Subcutaneous preadipocyte (primary cell): ENCODE measurements at places on chromosomes 2 and 18. TPM values are rescaled to one million over a fixed set of nuclear protein-coding genes. Genes with fewer than 3 reads are reported as not detected.

Gene MERTK
- 0.37 and 0.39 TPM in 2 replicates for total RNA-seq

Gene LBX2
- 3.3 and 3.9 TPM in 2 replicates for total RNA-seq

Gene PCARE
- total RNA-seq: not detected in 2 replicates

Gene RUFY4
- not detected in 2 replicates for total RNA-seq

Gene TMEM17
- 1.1 and 1.2 TPM in 2 replicates for total RNA-seq

Gene BBS5
- 5.1 and 5.3 TPM in 2 replicates for total RNA-seq

Gene CNTNAP5
- total RNA-seq: not detected in 2 replicates

Gene IL36G
- total RNA-seq: not detected in 2 replicates

Gene GALR1
- under 0.01 TPM in 1 of 2 replicates, not detected in the other for total RNA-seq

Gene TBC1D8
- 73.9 and 106 TPM in 2 replicates for total RNA-seq

Gene SH3RF3
- 7.3 and 14.9 TPM in 2 replicates for total RNA-seq

Gene SLC5A7
- total RNA-seq: not detected in 2 replicates

Gene GPR35
- under 0.01 and 0.20 TPM in 2 replicates for total RNA-seq

Gene IRS1
- total RNA-seq: 21.3 and 48.5 TPM in 2 replicates

Gene LRP2
- total RNA-seq: not detected in 2 replicates

Gene GPR17
- not detected in 2 replicates for total RNA-seq

Gene CYTIP
- not detected in 2 replicates for total RNA-seq

Gene AQP12B
- total RNA-seq: not detected in 2 replicates
